ENCODE measurements at places on chromosomes 16 and 17.

GRCh38 chr16:11799509-11800381 is 2.7 kb upstream of the ZC3H7A start:
- DNase-seq: no peak

- DNase-seq: no peak
Observed at GRCh38 chr17:13753771-13754170, 152.0 kb upstream of the HS3ST3A1 start.

GRCh38 chr16:67248073-67248400 is 742 bp upstream of the SLC9A5 start:
- no peak for DNase-seq

DNA sequence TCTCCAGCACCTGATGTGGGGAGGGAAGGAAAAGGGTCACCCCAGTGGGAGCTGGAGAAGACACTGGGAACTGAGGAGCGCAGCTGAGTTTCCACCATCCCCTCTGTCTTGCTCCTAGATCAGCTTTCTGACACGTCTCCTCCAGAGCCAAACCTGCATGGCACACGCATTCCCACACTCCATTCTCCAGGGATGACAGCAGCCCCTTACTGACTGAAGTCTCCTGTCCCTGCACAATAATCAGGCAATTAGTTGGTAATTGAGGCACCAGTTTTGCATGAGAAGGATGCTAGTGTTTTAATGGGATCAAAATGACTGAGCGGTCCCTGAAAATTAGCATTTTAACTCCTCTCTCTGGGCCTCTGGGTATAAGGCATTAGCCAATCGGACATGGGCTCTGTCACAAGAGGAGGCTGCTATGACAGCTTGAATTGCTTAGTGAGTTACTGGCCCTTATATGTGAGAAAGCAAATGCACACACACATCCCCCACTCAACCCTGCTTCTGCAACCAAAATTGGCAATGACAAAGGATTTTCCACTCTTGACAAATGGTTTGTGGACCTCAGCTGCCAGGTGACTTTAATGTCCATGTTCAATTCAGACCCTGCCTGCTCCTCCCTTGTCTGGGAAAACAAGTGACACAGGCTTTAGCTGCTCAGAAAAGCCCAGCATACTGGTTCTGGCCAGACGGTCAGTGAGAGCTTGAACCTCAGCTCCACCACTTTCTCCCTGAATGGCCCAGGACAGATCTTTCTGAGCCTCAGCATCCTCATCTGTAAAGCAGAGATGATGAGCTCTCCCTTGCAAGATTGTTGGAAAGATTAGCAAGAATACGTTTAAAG is 57.2 kb upstream of the SREBF1 start:
- no peak for DNase-seq

GRCh38 chr17:32803544-32803943 is 73.4 kb downstream of the MYO1D start:
- no peak for DNase-seq

DNA sequence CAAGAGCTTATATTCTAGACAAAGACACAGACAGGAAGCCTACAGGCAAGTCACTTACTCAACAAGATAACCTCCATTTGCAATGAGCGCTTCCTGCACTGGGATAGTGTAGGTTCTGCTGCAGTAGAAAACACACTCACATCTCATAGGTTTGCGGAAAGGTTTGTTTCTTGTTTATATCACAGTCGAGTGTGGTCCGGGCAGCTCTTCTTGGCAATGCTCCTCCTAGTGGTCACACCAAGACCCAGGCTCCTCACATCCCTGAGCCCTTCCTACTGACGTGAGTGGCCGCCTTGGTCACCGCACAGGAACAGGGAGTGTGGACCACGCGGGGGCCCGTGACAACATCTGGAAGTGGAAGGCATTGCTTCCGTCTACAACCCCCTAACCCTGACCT is 48.0 kb upstream of the RBFOX3 start:
- DNase-seq: no peak

- no peak for DNase-seq
Observed at GRCh38 chr16:87593710-87594258, 8.5 kb upstream of the JPH3 start.

DNA sequence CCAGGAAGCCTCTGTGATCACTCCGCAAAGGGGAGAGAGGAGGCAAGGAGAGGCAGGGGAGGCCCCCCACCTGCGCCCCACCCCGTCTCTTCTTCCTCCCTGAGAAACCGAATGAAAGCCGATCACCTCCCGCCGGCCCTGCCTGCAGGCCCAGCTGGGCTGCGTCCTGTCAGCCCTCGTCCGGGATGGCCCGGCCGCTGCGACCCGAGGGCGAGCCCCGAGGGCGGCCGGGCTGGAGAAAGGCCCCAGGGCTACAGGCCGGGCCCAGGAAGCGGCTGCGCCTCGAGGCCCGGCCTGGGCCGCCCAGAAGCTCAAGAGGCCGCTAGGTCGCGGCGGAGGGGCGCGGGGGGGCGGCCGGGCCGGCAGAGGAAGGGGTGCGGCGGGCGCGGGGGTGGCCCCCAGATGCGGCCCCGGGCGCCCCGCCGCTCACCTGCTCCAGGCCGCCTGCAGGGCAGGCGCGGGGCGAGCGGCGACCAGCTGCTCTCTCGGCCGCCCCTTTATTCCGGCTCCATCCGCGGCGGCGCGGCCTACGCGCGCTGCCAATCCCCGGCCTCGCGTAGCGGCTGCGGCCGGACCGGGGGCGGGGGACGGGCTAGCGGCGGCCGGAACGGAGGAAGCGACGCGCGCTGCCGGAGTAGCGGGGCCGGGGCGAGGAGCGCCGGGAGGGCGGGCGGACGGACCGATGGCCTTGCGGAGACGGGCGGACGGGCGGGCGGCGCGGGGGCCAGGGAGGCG is at the start of gene ZNF319:
Gene ZNF319 (minus strand): TSS at position 702 of the 735 bp plus-strand sequence. CDS start 2,407 bp downstream, outside the sequence.
- no peak for DNase-seq

GRCh38 chr17:63431939-63432804 is 13.9 kb downstream of the CYB561 start:
- peak; percentile 68 for DNase-seq

GRCh38 chr16:3780570-3780969 is 63.2 kb upstream of the TRAP1 start:
- DNase-seq: no peak

- no peak for DNase-seq
Observed at GRCh38 chr17:82938486-82938872, 98.7 kb upstream of the ZNF750 start.

DNA sequence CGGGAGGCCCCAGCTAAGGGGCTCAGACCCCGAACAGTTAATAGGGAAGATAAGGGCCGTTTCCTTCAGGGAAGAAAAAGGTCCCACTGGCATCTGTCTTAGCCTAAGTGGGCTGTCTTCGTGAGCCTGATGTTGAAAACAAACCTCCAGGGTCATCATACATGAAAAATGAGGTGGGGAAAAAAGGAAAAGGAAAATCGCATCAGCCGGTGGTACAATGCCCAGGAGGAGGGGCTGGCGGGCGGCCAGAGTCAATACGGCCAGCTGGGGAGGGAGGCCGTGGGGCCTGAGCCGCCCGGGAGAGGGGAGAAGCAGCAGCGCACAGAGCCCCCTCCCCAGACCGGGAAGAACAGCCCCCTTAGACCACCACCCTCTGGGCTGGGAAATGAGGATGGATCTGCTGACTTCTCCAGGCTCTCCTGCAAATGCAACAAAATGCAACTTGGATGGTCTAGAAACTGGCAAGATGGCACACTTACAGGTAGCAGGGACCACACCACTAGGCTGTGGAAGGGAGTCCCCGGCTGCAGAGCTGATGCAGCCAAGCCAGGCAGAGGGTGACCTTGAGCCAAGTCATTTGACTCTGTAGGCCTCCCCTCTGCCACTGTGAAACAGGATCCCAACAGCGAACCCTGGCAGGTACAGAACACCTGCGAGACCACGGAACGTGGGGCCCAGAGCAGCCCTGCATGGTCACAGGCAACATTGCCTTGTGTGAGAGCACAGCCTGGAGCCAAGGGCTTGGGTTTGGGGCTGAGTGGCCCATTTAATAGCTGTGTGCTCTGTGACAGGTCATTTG is 448.5 kb downstream of the SOX9 start:
- peak; percentile 50 for DNase-seq

GRCh38 chr16:77679901-77680300 is 42.4 kb upstream of the NUDT7 start:
- DNase-seq: no peak

- no peak for DNase-seq
Observed at GRCh38 chr16:10637337-10638037, 57.1 kb upstream of the EMP2 start.

- DNase-seq: peak; percentile 74
Observed at GRCh38 chr16:51762081-51762996, 611.3 kb upstream of the SALL1 start.

GRCh38 chr16:57663917-57664661 is 4.0 kb upstream of the ADGRG3 start:
- DNase-seq: no peak

DNA sequence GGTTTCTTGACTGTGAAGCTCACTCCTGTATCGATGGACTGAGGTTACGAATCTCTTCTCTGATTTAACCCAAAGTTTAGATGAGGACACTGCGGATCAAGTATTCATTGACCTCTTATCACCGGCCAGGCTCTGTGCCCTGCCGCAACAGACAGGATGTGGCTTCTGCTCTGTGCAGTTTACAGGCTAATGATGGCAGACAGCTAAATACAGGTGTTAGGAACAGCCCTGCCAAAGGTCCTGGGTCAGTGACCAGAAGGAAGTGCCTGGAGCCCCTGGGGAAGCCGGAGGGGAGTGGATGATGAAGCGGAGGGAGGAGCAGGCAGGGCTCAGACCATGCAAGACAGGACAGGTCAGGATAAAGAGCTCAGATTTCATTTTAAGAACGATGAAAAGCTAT is 44.4 kb downstream of the HAPSTR1 start:
- DNase-seq: no peak

DNA sequence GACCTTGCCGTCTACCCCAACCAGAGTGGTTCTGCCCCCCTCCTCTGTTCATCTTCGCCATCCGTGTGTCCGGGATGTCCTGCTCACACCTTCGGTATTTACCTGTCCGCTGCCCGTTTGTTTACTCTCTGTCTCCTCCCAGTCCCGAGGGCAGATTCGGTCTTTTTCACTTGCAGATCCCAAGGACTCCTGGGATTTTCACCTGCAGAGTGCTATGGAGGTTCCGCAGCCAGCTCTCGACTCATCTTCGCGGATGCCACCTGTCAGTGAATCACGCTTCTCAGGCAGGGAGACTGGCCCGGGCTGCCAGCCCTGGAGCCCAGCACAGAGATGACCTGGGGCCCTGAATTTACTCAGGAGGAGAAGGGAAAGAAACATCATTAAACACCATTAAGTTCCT is 8.1 kb downstream of the CRISPLD2 start:
- DNase-seq: no peak

GRCh38 chr17:72182371-72182873 is 61.6 kb downstream of the SOX9 start:
- peak; percentile 30 for DNase-seq

DNA sequence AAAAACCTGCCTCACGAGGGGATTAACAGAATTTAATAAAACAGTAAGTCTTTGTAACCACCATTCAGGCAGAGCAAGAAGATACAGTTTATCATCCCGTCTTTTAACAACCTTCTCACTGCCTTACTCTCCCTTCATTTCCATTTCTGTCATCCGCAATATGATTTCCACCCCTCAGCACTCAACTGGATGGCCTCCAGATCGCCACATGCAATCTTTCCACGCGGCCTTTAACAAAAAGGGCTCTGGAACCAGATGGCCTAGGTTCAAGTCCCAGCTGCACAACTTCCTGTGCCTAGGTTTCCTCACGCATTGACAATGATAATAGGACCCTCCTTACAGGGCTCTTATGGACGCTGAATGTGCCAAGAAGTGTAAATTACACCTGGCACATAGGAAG is 103.6 kb downstream of the GAS7 start:
- DNase-seq: no peak

GRCh38 chr16:84138824-84139627 is 6.0 kb downstream of the HSDL1 start:
- DNase-seq: no peak

- DNase-seq: no peak
Observed at GRCh38 chr17:33992113-33992512, 263.0 kb upstream of the CCL2 start.

- DNase-seq: no peak
Observed at GRCh38 chr16:4057439-4057877, 58.8 kb downstream of the ADCY9 start.

- no peak for DNase-seq
Observed at GRCh38 chr16:1458336-1458976, 14.1 kb upstream of the CCDC154 start.

All from colonic mucosa (tissue), 4 donors.